ENCODE measurements at places on chromosomes 7 and 10.

DNA sequence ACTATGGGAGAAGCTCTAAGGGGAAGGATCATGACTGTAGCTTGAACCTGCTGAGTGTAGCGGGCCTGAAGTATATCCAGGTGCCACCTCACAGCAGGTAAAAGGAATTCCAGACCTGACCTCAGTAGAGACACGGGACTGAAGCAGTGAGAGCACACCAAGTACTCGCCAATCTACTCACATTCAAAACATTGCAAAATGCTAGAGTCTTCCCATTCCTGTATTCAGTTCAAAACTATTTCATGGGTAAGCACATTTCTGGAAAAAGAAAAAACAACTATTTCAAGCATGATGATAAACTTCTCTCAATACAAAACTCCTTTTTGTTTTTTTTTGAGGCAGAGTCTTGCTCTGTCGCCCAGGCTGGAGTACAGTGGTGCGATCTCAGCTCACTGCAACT, 121.9 kb upstream of the AUTS2 start:
- DNase-seq = no peak

- DNase-seq = no peak
Observed at GRCh38 chr7:67554986-67555385, 558.4 kb downstream of the TYW1 start.

- no peak for DNase-seq
Observed at GRCh38 chr7:135180122-135180521, 9.6 kb upstream of the CYREN start.

- no peak for DNase-seq
Observed at GRCh38 chr10:132020456-132020855, 38.7 kb upstream of the BNIP3 start.
